HCEC 1CT (cell line): ENCODE measurements at places on chromosomes 7 and 10.

DNA sequence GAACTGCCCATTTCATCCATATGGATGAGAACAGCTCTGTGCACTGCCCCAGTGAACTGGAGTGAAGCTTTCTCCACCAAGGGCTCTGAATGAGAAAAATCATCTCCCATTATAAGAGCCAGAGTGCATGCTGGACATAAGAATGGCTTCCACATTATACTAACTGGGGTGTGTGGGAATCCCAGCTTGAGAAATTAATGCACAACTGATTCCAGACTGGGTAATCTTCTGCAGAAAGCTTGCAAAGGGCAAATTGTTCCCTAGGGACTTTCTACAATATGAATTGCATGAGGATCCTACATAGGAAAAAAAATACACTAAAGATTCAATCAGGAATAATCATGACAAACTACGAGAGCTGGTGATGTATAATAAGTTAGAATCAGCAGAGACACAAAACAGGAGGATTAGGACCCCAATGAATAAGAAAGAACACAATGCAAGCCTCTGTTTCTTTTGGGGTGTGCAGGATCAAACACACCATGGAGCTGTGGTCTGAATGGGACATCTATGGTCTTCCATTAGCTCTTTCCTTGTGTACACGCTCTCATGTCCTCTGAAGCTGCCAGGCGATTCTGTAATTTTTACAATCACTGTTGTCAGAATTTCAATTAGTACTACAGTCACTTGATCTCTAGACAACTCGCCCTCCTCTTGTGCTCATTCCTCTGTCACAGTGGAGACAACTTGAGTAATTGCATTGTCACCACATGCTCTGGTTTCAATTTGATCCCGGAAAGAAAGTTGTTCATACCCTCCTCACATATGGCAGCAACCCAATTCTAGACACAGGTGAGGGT is 1327.4 kb downstream of the GATA3 start:
- no peak for DNase-seq

- DNase-seq: no peak
These were observed 673.1 kb upstream of the PHF14 start for GRCh38 chr7:10300577-10300976.

DNA sequence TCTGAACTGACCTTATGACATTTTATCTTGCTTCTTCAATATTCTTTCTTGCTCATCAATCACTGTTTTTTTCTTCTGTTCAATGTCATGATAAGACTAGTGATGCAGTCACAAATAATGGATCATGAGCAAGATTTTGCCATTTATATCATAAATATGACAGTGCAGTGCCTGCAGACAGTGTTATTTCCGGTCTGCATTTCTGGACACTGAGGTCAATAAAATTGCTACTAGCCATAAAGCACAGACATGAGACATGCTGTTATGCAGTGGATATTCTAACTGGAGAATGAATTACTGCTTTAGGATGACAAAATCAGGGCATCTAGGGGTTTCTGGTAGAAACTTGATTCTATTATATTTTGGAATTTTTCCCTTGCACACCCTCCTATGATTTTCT is 1509.7 kb upstream of the LRRTM3 start:
- DNase-seq: no peak

- no peak for DNase-seq
These were observed 1.5 kb upstream of the H2AZ2 start for GRCh38 chr7:44849259-44849884.

- DNase-seq: no peak
These were observed 127.1 kb upstream of the AOAH start for GRCh38 chr7:36851382-36851781.

GRCh38 chr7:26199301-26200037 is 1.1 kb downstream of the HNRNPA2B1 start:
- DNase-seq: peak; percentile 33

DNA sequence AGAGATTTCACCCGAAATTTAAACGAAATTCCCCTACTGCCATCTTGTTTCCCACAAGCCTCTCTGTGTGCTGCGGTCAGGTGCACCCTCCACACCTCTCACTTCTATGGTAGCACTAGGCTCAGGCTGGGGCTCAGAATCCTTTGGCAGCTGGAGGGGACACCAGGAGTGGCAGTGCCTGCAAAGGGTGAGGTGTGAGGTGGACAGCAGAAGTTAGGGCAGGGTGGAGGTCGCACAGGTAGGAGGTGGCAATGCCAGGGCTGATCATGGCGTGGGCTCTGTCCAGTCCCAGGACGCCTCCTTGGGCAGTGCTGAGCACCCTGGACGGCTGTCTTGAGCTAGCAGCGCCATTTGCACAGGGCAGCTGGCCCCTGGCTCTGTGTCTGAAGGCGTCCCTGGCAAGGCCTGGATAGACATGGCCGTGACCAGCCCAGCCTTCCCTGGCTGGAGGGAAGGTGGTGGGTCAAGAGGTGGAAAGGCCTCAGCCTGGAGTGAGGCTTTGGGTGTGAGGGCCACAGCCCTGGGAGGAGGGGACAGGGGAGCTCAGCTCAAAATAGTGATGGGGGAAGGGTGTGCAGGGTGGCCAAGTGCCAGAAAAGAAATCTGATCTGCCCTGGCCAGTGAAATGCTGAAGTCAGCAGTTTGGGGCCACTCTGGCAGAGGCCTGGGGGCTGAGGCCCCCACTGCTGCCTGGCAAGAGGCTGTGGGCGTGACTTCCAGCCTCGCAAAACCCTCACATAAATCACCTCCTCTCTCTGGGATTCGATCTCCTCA is 40.0 kb downstream of the ZCCHC24 start:
- no peak for DNase-seq

DNA sequence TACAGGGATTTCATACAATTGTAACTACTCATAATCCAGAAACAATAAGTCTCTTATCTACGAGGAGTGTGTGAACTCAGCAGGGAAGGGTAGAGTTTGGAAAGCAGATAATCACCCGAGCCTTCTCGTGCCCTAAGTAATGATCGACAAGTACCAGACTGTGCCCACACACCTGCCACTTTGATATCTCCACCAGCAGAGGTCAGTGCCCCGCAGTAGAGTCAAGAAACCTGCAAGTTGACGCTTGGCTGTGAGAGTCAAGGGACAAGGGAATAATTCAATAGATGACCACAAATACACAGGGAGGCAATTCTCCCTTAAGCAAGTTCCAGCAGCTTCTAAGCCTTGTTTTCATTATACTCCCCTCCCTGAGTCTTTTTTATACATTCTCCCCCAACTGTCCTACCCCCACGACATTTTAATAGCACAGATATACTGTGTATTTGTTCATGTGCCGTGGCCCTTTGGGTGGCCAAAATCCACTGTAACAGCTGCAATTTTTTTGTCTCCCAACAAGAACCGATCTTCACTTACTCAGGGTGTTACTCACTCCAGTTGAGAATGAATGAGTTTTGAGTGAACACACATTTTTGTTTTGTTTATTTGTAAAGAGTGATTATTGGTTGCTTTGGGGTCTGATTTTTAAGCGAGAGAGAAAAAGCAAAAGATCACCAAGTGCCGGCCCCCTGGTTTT is 106.9 kb upstream of the RHEB start:
- peak; percentile 29 for DNase-seq

GRCh38 chr10:95394161-95394880 is 103.5 kb upstream of the PDLIM1 start:
- DNase-seq: no peak

- DNase-seq: no peak
These were observed 196.7 kb downstream of the HGF start for GRCh38 chr7:81573128-81573527.

GRCh38 chr7:39606941-39607340 is 16.4 kb upstream of the RALA start:
- DNase-seq: no peak

DNA sequence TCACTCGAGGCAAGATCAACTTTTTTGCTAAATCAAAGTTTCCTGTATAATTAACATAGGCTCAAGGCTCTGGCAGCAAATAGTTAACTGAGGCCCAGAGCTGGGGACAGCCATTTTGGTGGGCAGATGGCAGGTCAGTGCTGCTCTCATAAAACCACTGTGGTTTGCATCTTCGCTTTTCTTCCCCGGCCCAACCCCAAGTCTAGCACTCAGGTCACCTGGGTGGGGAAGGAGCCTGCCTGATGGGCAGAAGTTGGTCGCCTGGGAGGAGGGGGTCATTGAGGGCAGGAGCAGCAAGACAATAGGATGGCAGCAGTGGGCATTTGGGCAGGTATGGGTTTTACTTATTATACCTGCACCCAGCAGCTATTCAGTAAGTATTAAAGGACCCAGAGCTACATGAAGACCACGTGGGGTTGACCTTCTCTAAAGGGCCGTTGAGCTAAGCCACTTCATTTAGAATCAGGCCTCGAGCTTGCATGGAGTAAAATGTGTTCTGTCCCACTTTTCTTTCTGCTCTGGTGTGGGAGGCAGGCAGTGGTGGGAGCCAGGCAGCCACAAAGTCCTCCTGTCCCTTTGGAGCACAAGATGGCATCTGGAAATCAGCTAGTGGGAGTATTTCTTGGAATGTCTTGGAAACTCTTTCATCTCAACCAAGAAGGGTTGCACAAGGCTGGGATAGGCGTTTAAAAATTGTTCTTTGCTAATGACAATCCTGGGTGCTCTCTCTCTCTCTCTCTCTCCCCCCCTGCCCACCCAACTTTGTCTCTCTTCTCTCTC is 133.4 kb downstream of the SPAG6 start:
- no peak for DNase-seq

DNA sequence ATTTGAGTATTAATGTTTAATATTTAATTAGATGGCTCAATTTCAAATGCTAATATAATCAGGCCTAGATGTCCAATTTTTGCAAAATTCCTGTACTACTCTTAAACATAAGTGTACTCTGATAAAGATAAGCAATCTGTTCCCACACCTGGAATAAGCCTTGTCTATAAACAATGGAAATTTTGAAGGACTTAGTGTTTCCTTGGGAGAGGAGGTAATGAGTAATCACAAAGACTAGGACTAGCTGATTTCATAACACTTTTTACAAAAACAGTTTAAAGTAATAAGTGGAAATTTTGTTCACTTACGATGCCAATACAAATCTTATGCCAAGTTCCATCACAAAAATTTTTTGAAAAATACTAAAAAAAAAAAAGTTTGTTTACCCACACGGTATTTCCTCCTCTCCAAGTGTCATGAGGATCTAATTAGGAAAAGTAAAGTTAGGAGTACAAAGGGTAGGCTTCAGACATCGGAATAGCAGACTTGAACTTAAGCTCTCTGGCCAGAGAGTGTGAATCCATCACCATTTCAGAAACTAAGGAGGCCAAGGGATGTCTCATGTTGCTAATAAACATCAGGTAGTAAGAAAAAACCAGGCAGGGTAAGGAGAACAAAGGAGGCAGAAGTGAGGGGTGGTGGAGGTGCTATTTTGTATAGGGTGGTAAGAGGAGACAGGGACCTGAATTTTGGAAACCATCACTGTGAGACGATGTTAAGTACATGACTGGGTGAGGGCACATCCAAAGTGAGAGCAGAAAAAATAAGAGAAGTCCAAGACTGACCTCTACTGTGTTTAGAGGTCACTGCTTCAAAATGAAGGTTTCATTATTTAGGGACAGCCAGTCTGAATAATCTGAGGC is 61.3 kb downstream of the RAPGEF5 start:
- peak; percentile 26 for DNase-seq

DNA sequence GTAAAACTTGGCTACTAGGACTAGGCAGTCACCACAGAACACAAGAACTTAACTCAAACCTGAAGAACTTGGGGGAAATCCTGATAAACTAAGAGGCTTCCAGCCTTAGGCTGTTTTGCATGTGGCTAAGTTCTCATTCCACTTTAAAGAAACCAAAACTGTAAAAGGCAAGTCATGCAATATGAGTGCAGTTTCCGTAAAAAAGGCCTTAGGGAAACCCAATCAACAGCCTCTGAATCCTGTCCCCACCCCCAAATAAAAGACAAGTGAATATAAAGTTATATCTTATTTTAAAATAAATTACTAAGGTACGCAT is 95.1 kb downstream of the USP6NL start:
- no peak for DNase-seq

- no peak for DNase-seq
These were observed 15.8 kb downstream of the TBXAS1 start for GRCh38 chr7:139844779-139845442.

DNA sequence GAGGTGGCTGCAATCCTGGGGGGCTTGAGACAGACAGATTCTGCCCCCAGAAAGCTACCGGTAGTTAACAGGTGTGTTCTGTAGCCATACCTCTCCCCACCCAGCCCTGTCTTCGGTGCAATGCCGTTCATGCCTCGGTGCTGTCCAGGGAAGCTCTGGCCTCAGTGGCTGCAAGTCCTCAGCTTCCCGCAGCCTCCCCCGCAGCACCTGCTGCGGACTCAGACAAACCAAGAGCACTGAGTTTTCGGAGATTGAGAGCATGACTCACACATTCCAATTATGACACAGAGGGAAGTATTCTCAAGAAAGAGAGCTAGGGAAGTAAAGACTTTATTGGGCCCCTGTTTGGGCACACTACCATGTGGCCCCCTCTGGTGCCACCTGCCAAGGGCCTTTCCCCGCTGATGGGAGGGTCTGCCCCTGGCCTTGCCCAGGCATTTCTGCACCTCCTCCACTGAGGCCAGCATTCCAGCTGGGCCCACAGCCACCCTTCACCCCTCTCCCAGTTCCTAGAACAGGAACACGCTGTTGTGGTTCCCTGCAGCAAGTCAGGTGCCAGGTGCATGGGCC is 30.2 kb upstream of the EZH2 start:
- peak; percentile 72 for DNase-seq

GRCh38 chr7:104962781-104963180 is 51.2 kb upstream of the KMT2E start:
- no peak for DNase-seq

GRCh38 chr7:37265006-37265405 is 183.7 kb downstream of the ELMO1 start:
- DNase-seq: no peak

DNA sequence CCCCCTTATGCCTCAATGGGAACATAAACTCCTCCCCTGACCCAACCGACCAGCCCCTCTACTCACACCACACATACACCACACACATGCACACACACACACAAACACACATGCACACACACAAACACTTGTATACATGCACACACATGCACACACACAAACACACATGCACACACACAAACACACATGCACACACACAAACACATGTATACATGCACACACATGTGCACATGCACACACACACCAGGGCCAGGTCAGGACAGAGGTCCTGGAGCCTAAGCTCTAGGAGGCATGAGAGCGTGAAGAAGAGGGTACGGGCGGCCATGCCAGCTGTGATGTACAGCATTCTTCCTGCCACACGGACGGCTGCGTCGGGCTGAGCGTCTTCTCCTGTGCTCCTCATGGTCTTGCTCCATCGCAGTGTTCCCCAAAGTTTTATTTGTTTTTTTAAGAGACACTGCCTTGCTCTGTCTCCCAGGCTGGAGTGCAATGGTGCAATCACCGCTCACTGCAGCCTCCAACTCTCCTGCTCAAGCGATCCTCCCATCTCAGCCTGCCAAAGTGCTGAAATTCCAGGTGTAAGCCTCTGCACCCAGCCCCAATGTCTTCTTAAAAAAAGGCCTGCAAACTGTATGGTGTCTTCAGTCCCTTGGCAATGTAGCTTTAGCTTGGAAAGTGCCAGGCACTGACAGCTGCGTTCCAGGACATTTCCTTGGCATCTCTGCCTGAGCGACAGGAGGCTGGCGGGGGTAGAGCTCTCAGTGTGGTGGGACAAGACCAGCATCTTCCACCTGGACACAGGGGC is 38.8 kb upstream of the INPP5A start:
- DNase-seq: no peak

GRCh38 chr7:7889791-7890568 is 78.6 kb upstream of the GLCCI1 start:
- no peak for DNase-seq

GRCh38 chr7:41544241-41544640 is 158.6 kb downstream of the INHBA start:
- peak; percentile 51 for DNase-seq

GRCh38 chr7:98078197-98078870 is 28.3 kb upstream of the LMTK2 start:
- no peak for DNase-seq
